ENCODE measurements at places on chromosomes 13 and 19.

DNA sequence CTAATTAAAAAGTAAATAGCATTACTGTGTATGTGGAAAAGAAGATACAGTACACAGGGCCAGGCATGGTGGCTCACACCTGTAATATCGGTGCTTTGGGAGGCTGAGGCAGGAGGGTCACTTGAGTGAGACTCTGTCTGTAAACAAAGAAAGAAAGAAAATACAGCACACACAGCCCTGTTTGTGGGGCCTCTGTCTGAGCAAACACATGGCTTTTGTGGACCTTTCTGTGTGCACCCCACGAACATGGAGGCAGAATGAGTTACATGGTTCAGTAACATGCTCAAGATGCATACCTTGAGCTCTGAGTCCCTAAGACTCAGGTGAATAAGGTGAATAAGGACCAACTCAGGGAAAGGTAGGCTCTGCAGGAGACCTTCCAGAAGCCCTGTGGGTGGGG, 20.0 kb upstream of the AMER2 start:
- no peak for DNase-seq
- H3K27ac ChIP-seq = no peak overlapping the region
- no peaks in the 10 kb centered on the region for H3K27me3 ChIP-seq
- H3K36me3 ChIP-seq = no peaks in the 10 kb centered on the region
- no peak overlapping the region for H3K4me3 ChIP-seq
- H3K4me1 ChIP-seq = no peaks in the 10 kb centered on the region

DNA sequence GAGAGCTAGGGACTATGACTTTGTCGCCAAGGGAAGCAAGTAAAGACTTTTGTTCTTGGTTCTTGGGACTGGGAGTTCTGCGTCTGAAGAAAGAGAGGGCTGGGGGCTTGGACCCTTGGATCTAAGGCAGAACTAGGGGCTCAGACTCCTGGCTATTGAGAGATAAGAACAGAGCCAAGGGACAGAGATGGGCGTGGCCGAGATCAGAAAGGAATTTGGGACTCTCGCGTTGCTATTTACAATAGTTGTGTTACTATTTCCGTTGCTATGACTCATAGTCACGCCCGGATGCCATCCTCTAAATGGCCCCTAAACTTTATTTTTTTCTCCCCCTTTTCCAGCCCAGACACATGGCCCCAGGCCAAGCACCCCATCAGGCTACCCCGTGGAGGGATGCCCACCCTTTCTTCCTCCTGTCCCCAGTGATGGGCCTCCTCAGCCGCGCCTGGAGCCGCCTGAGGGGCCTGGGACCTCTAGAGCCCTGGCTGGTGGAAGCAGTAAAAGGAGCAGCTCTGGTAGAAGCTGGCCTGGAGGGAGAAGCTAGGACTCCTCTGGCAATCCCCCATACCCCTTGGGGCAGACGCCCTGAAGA, 759 bp downstream of the PPP1R15A start:
- H3K27ac ChIP-seq = peak overlapping the region; percentile 47
- H3K4me1 ChIP-seq = peaks cover 6% of the 10 kb centered on the region
- peaks cover 29% of the 10 kb centered on the region for H3K36me3 ChIP-seq
- DNase-seq = peak; percentile 85
- no peaks in the 10 kb centered on the region for H3K27me3 ChIP-seq
- H3K4me3 ChIP-seq = peak overlapping the region; percentile 99

DNA sequence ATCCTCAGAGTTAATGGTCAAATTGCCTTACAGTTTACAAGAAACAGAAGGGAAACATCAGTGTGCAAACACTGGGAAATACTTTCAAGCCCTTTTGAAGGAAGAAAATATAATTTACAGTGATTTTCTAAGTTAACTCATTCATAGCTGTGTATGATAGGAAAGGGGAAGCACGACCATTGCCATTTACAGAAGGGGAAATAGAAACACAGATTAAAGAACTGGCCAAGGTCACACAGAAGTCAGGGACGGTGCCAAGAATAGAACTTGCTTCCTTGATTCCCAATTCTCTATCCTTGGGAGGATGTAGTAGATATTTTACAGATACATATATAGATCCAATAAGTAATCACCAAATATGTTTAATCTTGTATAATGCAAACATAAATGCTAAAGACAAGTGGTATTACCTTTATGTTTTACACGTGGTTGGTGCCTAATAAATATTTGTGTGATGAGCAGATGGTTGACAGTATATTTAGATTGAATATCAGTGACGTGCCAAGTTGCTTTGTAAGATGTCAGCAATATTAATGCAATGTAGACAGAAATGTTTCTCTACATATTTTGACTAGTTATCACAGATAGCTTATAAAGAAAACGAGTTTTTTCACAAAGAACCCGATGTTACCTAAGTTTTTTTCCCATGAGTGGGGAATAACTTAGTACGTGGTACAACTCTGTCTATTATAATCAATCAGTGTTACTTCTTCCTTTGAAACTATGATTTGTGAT, 73.1 kb downstream of the FLT1 start:
- no peaks in the 10 kb centered on the region for H3K27me3 ChIP-seq
- no peak for DNase-seq

GRCh38 chr13:34627509-34628208, 314.4 kb upstream of the NBEA start:
- no peak for DNase-seq
- H3K4me3 ChIP-seq = no peak overlapping the region
- no peak overlapping the region for H3K27ac ChIP-seq
- no peaks in the 10 kb centered on the region for H3K36me3 ChIP-seq
- no peaks in the 10 kb centered on the region for H3K4me1 ChIP-seq
- H3K27me3 ChIP-seq = no peaks in the 10 kb centered on the region

DNA sequence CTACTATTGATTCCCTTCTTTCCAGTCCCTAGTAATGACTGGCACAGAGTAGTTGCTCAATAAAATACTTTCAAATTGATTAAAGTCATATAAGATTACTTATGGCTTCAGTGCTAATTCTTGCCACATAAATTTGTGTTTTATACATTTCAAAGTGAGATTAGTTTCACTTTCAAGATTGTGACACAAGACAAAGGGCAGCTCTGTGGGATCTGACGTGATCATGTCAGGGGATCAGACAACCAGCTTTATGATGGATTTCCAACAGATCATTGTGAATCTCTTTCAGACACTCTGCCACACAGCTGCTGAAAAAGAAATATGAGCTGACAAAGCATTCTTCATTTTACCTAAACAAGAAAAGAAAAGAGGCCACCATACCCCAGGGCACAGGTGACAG, 73.4 kb upstream of the POMP start:
- no peak for DNase-seq
- H3K4me1 ChIP-seq = peaks cover 4% of the 10 kb centered on the region
- no peaks in the 10 kb centered on the region for H3K36me3 ChIP-seq

DNA sequence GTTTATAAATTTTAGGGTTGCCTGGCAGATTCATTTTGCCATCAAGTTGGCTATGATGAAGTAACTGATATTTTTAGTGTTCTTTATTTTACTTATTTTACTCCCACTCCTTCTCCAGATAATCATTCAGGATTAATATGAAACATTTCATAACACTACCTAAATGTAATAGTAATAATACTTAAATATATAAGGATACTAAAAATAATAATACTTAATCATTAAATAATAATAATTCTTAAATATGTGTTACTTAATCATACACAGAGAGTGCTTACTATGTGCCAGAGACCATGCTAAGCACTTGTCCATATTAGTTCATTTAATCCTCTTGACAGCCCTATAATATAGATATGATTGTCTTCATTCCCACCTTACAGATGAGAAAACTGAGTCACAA, 23.0 kb upstream of the OXGR1 start:
- no peak overlapping the region for H3K27ac ChIP-seq
- DNase-seq = no peak
- H3K27me3 ChIP-seq = no peaks in the 10 kb centered on the region
- no peaks in the 10 kb centered on the region for H3K36me3 ChIP-seq
- no peak overlapping the region for H3K4me3 ChIP-seq

GRCh38 chr19:47411101-47411500, 8.2 kb downstream of the MEIS3 start:
- no peak overlapping the region for H3K4me3 ChIP-seq
- no peak for DNase-seq
- H3K27me3 ChIP-seq = no peaks in the 10 kb centered on the region
- H3K27ac ChIP-seq = no peak overlapping the region
- H3K36me3 ChIP-seq = peaks cover 19% of the 10 kb centered on the region

DNA sequence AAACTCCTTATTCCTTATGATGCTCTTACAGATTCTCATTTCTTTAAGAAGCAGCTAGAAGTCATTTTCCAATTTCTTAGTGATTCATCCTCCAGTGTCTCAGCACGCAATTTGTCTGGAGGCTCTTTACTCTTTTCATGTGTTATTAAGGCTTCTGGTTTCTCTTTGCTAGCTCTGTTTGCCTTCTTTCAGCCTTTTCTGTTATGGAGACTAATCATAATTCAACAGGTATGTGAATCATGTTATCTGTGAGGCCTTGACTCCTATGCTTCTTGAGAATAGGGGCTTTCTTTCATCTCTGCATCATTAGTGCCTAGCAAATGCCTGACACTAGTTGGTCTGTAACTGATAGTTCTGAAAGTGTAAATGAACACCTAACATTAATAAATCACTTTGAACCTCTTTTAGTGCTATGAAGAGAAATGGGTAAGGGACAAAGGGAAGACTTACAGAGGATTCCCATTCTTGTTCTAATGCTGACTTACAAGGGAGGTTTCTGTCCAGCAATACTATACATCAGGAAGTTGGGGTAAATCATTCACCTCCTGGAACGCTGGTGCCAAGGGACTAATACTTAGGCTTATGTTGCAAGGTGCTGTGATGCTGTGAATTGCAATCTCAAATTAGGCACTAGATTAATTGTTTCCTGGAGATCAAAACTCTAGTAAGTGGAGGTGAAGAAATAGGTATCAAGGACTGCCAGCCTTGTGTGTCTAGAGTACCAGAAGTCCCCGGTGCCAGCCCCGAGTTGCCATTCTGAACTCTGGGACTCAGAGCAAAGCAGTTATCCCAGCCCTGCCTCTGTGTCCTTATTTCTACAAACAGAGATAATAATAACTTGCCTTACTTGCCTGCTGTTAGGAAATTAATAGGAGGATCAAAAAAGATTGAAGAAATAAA, 265.6 kb downstream of the DCLK1 start:
- H3K4me3 ChIP-seq = no peak overlapping the region
- H3K36me3 ChIP-seq = no peaks in the 10 kb centered on the region

DNA sequence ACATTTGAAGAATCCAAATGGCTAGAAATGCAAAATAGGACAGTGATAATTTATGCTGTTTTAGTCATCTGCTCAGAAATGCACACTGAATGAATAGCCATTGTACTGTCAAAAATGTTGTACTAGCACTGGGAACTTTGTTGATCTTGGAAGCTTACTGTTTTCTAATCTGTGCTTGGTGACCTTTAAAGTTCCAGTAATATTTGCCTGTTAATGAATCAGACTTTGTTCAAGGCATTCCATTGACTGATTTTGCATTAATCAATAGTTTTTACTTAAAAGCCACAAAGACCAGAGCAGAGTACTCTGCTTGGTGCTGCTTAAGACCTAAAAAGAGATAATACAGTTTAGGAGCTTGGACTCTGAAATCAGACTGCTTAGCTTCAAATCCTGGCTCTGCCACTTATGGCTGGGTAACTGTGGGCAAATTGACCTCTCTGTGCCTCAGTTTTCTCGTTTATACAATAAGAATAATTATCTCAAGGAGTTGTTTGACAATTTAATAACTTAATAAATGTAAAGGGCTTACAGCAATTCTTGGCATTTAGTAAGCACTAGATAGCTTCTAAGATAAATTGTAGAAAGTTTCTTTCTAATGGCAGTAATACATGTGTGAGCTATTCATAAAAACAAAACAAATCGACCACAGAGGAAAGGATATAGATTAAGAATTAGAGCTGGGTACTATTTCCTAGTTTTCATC, 4.6 kb upstream of the SLAIN1 start:
- H3K27me3 ChIP-seq = no peaks in the 10 kb centered on the region
- H3K27ac ChIP-seq = no peak overlapping the region
- no peak for DNase-seq
- peaks cover 2% of the 10 kb centered on the region for H3K4me1 ChIP-seq

DNA sequence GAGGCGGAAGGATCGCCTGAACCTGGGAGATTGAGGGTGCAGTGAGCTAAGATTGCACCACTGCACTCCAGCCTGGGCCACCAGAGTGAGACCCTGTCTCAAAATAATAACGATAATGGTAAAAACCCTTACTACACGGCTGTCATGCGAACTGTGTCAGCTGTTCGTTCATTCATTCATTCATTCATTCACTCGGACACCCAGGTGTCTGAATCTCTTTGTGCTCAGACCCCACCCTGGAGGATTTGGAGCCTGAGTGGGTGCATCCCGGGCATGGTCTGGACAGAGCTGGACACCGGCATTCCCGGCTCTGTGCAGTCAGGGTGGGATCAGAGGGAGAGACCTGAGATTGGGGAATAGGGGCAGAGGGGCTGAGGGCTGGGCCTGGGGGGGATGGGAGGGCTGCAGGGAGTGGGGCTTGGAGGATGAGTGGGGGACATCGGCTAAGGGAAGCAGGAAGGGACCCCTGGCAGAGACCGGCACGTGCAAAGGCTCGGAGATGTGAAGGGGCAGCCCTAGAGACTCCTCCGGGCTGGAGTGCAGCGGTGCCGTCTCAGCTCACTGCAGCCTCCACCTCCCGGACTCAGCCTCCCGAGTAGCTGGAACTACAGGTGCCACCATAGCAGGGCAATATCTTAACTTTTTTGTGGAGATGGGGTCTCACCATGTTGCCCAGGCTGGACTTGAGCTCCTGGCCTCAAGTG, 31.6 kb upstream of the TCF3 start:
- H3K36me3 ChIP-seq = no peaks in the 10 kb centered on the region
- no peaks in the 10 kb centered on the region for H3K27me3 ChIP-seq
- no peak for DNase-seq
- H3K4me1 ChIP-seq = no peaks in the 10 kb centered on the region
- no peak overlapping the region for H3K27ac ChIP-seq

DNA sequence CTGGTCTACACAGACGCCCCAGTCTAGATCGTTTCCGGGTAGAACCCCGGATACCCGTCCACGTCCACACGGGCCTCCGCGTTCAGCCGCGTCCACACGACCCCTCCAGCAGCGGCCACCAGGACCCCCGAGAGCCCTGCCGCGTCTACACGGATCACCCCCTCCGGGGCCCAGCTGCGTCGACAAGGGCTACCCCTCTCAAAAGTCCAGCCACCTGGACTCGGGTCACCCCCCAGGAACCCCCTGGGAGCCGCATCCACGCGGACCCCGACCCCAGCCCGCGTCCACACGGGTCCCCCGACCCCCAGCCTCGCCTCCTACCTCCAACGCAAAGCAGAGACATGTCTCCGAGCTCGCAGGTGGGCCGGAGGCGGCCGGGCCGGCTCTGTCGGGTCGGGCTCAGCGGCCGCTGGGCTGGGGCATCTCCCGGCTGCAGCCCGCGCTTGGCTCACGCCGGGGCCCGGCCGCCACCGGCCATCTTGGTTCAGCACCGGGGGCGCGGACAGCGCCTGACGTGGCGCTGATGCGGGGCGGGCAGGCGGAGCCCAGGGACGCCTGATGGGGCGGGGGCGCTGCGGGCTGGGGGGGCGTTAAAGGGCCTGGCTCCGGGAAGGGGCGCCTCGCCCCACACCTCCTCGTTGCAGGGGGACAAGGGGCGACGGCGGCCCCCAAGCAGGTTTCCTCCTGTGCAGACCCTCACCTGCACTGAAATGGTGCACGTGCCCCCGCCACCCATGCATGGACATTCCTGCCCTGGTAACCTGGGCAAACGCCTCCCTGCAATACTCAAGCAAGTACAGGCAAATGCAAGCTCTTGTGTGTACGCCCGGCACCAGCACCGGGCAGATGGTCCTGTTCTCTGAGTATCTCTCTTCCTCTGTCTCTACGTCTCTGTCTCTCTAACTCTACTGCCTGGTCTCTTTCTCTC, at the start of gene UNC13A:
Gene UNC13A (minus strand): TSS at position 498 of the 928 bp plus-strand sequence. CDS start 155 bp downstream, at position 343.
- peaks cover 2% of the 10 kb centered on the region for H3K36me3 ChIP-seq
- peaks cover 4% of the 10 kb centered on the region for H3K4me1 ChIP-seq
- peak; percentile 83 for DNase-seq
- no peak within 1 kb of the TSS for H3K27ac ChIP-seq

GRCh38 chr13:68846663-68847062, 1261.0 kb upstream of the ATXN8OS start:
- H3K4me1 ChIP-seq = no peaks in the 10 kb centered on the region
- H3K36me3 ChIP-seq = peaks cover 17% of the 10 kb centered on the region
- no peak overlapping the region for H3K27ac ChIP-seq
- H3K4me3 ChIP-seq = no peak overlapping the region
